ENCODE measurements at places on chromosomes 6 and 20.
A peak's percentile ranks its signal among the peaks of the same experiment; 100 is the strongest.

DNA sequence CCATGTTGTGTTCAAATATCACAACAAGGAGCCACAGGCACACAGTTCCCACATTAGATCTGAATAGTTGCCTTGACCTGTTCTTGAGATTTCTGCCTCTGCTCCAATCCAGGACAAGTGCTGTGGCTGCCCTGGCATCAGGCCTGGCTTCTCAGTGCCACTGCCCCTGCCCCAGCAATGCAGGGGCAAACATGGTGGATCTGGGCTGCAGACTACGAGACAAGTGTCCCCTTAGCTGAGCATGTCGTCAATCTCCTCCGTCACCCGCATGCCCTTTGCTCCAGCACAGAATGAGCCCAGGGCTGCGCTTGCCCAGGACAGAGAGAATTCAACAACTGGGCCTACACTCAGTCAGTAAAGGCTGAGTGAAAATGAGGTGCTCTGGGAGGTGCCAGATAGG is 201.6 kb downstream of the SYNDIG1 start:
- no peak for DNase-seq

DNA sequence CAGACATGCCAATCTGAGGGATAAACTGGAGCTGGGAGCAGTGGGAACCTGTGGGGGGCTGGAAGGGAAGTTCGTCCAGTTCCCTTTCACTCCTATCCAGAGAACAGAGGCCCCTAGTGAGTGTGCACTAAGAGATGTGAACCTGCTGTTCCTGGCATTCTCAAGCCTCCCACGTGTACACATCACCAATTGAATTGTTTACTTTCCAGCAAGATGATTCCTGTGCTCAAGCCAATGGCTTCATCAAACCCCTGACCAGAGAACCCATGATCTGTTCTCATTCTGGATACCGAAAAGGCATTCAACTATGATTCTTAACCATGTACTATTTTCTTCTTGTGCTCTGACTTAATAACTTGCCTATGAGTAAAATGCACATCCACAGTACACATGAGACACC is 10.2 kb upstream of the SLC22A3 start:
- no peak for DNase-seq

GRCh38 chr6:39608652-39609345 is 116.4 kb downstream of the KIF6 start:
- no peak for DNase-seq

- peak; percentile 14 for DNase-seq
These were observed 1.1 kb downstream of the DLK2 start for GRCh38 chr6:43454290-43454695.

DNA sequence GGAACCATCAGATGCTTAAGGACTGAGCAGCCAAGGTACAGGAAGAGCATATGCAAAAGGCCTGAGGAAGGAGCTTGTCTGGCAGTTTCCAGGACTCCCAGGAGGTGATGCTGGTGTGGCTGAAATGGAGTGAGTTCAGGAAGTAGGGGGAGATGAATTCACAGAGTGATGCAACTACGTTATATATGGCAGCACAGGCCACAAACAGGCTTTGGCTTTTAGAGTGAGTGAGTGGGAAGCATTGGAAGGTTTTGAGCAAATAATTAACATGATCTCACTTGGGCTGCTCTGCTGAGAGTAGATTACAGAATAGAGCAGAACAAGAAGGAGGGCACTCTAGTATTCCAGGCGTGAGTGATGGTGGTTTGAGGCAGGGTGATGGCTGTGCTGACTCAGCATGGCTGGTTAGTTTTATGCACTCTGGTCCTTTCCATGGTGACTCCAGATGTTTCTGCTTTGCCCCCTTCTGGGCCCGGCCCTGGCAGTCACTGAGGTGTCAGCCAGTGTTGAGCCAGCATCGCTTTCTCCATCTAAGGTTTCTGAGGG is 6.5 kb downstream of the BTN2A2 start:
- no peak for DNase-seq

GRCh38 chr6:40442591-40442990 is 144.6 kb downstream of the LRFN2 start:
- no peak for DNase-seq
